ENCODE measurements at places on chromosomes 11 and 22. TPM values are rescaled to one million over a fixed set of nuclear protein-coding genes. Genes with fewer than 3 reads are reported as not detected.

MAPK1 gene
- 112 TPM for total RNA-seq

OSBPL5 gene
- 13.4 TPM for total RNA-seq

C11orf54 gene
- total RNA-seq: 7.7 TPM

STK33 gene
- total RNA-seq: 0.52 TPM

EED gene
- total RNA-seq: 10.6 TPM

CD3G gene
- 0.76 TPM for total RNA-seq

TMPRSS13 gene
- total RNA-seq: 29.9 TPM

PPFIA1 gene
- 25.1 TPM for total RNA-seq

TYMP gene
- total RNA-seq: 86.0 TPM

PRAME gene
- total RNA-seq: not detected

SLC7A4 gene
- total RNA-seq: 4.2 TPM

HEPN1 gene
- not detected for total RNA-seq

RASD2 gene
- 0.28 TPM for total RNA-seq

PGA5 gene
- total RNA-seq: not detected

CCDC87 gene
- 0.16 TPM for total RNA-seq

CARD18 gene
- 4.4 TPM for total RNA-seq

OR6Q1 gene
- total RNA-seq: not detected

NOX4 gene
- total RNA-seq: 0.16 TPM

APOA4 gene
- not detected for total RNA-seq

BATF2 gene
- not detected for total RNA-seq

SIK2 gene
- 6.8 TPM for total RNA-seq

VPS26B gene
- 24.1 TPM for total RNA-seq

TRPM5 gene
- not detected for total RNA-seq

HPX gene
- 0.64 TPM for total RNA-seq

NDUFS8 gene
- total RNA-seq: 128 TPM

ESAM gene
- total RNA-seq: 8.5 TPM

BBOX1 gene
- 13.7 TPM for total RNA-seq

ZBTB16 gene
- total RNA-seq: 5.4 TPM

TNNT3 gene
- total RNA-seq: 0.40 TPM

CPT1B gene
- total RNA-seq: 12.1 TPM

APOBEC3H gene
- not detected for total RNA-seq

BIRC3 gene
- 2.2 TPM for total RNA-seq

Data from esophagus mucosa (tissue), 1 donor.